Epithelial cell of prostate (primary cell): ENCODE measurements at places on chromosomes 6 and 20.

GRCh38 chr20:58141496-58141895 lies 87.0 kb downstream of the ANKRD60 start:
- DNase-seq, result no peak

GRCh38 chr6:56148488-56149186 lies 98.7 kb downstream of the COL21A1 start:
- DNase-seq, result no peak

GRCh38 chr20:4161401-4162251 lies 146.3 kb upstream of the RNF24 start:
- DNase-seq, result peak; percentile 18

GRCh38 chr20:63955281-63955826 lies 862 bp downstream of the UCKL1 start:
- no peak for DNase-seq

DNA sequence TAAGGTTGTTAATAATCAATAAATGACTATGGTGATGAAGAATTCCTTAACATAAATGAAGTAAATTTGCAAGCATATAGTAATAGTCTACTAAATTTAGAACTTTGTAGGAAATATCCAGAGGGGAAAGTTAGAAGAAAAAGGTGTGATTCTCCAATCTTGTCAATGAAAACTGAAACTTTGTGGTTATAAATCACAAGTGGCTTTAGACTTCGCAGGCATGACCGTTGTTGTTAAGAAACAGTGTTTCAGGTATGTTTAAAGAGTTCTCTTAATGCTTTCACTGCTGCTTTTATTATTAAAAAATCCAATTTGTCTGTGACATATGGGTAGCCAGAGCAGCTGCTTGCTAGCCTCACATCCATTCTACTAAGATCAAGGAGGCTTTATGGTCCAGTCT lies 475.6 kb upstream of the ADGRB3 start:
- no peak for DNase-seq

- no peak for DNase-seq
These were observed 24.5 kb downstream of the CST8 start for GRCh38 chr20:23515250-23515939.

DNA sequence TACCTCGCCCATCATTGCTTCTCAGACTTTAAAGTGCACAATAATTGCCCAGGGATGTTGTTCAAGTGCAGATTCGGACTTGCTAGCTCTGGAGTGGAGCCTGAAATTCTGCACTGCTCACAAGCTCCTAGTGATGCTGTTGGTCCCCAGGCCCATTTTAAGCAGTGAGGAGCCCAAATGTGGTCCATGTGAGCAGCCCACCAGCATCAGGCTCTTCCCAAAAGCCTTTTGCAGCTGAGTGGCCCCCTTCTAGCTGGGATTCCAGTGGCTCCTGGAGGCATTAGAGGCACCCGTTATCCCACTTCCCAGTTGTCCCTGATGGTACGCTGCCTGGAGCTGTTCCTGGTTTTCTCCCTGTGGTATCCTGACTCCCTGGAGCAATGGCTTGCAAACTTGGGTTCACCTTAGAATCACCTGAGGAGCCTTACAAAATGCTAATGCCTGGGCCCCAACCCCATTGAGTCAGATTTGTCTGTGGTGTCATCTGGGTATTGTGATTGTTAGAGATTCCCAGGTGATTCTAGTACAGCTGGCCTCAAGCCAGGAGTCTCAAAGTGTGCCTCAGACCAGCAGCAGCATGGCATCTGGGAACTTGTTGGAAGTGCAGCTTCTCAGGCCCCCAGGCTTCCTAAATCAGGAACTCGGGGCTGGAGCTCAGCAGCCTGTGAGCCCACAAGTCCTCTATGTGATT lies 186.9 kb upstream of the SLC24A3 start:
- no peak for DNase-seq

DNA sequence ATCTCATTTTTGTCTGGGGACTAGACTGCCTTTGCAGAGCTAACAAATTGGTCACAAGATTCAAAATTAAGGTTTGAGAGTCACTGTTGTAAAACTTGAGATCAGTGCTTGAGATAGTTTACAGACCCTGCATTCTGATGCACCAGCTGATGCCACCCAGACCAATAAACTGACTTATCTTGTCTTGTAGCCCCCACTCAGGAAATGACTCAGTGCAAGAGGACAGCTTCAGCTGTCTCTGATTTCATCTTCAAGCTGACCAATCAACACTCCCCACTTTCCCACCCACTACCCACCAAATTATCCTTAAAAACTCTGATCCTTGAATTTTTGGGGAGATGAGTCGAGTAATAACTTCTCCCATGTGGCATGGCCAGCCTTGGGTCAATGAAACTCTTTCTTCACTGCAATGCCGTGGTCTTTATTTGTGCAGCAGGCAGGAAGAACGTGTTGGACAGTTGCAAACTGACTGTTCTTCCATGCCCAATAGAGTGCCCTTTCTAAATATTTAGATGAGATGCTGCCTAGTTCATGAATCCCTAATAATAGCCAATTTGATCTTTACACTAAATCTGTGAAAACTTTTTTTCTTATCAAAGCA lies 48.3 kb upstream of the PROKR2 start:
- no peak for DNase-seq

DNA sequence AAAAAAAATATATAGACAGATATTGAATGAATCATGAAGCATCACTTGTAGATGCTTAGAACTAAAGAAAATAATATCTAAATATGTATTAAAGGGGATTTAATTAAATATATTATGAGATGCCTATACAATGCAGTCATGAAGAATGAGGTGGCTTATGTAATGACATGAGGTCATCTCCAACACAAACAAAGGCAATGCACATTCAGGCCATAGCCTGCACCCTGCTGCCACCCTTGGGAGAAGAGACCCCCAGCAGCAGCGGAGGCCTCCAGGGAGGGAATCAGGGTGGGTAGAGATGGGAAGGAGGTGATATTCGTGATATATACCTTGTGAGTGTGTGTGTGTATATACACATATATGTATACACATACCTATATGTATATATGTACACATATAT lies 26.4 kb upstream of the SSTR4 start:
- DNase-seq, result no peak

DNA sequence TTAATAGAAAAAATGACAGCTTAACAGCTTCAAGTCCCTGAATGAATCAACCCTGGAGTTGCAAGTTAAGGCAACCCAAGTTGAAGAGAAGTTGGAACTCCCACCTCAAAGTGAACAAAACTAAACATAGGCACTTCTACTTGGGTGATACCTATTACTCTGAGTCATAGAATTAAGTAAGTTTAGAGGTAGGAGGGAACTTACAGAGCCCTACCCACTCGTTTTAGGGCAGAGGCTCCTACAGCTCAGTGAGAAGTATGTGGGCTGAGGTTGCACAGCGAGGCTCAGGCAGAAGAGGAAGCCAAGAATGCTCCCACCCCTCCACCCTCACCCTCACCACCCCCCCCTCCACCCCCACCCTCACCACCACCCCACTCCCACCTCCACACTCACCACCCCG lies 42.2 kb downstream of the NFATC2 start:
- peak; percentile 40 for DNase-seq

DNA sequence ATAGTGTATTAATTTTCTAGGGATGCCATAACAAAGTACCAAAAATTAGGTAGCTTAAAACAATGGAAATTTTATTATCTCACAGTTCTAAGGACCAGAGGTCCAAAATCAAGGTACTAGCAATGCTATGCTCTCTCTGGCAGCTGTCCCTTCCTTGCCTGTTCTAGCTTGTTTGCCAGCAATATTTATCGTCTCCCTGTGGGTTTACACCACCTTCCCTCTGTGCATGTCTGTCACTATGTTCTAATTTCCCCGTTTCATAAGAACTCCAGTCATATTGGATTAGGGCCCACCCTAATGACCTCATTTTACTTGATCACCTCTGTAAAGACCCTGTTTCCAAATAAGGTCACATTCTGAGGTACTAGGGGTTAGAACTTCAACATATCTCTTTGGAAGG lies 217.2 kb downstream of the IBTK start:
- DNase-seq, result no peak

GRCh38 chr20:54184071-54184470 lies 10.3 kb upstream of the CYP24A1 start:
- no peak for DNase-seq

DNA sequence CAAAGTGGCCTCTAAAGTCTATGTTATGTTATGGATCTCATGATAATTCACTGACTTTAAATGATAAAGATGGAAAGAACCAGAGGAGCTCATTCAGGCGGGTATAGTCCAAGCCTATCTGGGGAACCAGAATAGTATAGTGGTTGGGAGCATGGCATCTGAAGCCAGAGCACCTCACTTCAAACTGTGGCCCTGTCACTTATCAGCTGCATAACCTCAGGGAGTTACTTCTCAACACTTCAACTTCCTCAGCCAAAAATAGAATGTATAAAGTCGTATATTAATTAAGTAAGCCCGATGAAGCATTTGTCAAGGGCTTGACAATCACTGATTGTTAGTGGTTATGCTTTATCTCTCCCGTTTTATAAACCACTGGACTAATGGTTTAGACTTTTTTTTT lies 112.7 kb downstream of the RTN4IP1 start:
- DNase-seq, result no peak

- DNase-seq, result no peak
These were observed 304.1 kb downstream of the TAF4 start for GRCh38 chr20:61761453-61762166.

DNA sequence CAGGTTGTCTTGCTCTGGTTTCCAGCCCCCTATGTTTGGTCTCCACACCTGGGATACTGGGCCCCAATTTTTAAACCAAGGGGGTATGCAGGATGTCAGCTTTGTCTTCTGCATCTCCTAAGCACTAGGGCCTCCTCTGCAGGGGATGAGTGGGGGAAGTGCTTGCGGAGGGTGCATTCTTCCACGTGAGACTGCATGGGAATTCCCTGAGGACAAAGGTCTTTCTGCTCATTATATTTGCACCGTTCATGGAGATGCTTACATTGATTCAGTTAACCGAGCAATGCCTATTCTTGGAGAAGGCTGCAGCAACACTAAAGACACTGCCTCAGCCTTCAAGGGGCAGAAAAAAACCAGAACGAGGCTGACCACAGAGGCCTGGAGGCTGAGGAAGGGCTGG lies 45.4 kb downstream of the RAB44 start:
- no peak for DNase-seq

DNA sequence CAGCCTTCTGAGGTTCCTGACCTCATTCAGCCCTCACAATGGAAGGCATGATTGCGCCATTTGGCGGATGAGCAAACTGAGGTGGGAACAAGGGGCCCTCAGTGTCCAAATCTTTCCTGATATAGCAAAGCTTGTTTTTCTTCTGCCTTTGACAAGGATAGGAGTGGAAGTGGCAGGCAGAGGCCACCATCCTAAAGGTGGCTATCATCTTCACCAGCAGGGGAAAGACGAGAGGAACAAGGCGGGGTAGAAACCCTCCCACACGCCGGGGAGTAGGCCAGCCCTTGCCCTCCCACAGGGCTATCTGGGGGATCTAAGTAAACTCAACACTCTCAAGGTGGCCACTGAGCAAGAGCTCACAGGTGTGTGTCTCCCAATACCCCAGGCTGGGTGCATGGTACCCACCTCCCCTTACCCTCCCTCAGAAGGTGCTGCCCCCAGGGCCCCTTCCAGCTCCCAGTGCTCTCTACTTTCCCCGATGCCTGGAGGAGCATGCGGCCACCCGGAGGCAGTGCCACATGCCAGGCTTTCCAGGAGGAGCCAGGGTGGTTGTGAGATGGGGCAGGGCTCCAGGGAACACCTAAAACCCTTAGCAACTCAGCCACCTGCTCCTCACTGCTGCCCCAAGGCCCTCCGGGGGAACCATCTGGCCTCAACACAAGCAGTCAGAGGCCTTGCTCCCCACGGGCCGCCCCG lies 11.2 kb downstream of the SPDEF start:
- DNase-seq, result no peak

DNA sequence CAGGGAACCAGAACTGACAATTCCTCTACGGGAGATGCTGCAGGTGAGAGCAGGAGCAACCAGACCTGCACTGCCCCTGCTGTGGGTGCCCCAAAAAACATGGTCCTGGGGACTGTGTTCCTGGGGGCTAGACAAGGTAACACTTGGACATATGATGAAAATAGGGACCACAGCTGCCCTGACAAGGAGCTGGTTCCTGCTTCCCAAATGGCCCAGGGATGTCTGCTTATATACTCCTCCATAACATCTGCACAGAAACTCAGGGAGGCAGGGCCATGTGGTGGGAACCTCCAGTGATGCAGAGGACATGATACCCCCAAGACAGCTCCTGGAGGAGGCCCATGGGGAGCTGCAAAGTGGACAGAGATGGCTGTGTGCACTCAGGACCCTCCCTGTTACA lies 19.8 kb downstream of the HLA-F start:
- DNase-seq, result no peak

DNA sequence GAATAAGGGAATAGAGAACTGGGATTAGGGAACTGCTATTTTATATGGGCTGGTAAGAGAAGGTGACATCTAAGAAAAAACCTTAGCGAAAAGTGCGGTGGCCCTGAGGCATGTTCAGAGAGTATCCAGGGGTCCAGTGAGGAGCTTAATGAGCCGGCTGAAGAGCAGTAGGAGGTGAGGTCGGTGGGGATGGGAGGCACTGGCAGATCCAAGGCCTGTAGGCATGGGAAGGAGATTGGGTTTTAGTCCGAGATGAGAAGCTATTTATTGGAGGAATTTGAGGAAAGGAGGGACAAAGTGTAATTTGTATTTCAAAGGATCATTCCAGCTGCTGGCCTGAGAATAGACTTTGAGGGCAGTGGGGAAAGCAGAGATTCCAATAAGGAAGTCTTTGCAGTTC lies 123.8 kb downstream of the QKI start:
- no peak for DNase-seq

GRCh38 chr6:117927866-117928265 lies 20.8 kb downstream of the SLC35F1 start:
- DNase-seq, result no peak

DNA sequence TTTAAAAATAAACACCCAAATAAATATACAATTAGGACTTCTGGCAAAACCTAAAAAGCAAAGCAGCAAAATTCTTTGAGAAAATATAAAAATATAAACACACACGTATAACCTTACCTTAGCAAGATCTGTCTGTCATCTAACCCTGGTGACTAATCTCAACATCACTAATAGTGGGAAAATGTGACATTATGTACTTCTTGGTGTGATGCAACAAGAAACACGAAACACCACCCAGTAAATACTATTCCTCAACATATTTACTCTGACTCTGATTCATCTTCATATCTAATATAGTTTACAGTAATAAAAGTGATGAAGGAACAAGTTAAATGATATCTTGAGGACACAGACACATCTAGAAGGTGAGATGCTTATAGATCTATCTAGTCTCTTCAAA lies 332.6 kb upstream of the MANEA start:
- DNase-seq, result peak; percentile 37

- no peak for DNase-seq
These were observed 39.1 kb upstream of the TBC1D7 start for GRCh38 chr6:13367396-13367795.

- DNase-seq, result no peak
These were observed 2.9 kb upstream of the UCKL1 start for GRCh38 chr20:63958964-63959698.

GRCh38 chr6:399785-400534 lies 8.4 kb downstream of the IRF4 start:
- DNase-seq, result no peak

DNA sequence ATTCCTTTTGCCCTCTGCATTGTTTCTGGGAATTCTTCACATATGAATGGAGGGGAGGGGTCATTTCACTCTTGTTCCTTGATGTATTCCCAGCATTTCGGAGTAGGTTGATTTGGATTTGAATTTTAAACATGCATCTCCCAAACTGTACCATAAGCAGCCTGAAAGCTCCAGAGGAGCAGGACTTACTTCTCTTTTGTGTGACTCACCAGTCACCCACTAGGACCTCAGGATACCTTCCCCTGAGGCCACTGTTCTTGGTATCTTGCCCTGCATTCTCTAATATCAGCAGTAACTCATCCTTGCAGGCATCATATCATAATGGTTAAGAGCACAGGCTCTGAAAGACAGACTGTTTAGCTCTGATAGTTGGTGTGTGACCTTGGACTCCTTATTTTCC lies 703 bp downstream of the MRPL2 start:
- DNase-seq, result no peak
